ENCODE measurements at places on chromosomes 16 and 17.

DNA sequence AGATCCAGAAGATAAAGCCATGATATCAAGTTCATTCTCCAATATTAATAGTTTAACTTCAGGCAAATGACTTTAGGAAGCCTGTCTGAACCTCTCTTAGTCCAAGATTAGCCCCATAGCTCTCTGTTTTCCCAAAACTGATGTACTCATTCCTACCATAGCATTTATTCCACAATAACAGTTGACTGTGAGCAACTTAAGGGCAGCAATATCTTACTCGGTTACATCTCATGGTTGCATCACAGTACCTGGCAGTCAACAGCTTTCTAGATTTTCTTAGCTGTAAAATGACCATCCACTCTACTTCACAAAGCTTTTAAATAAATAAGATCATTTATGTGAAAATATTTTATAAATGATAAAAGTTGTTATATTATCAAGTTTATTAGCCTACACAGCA is 58.2 kb upstream of the STAC2 start:
- no peak for DNase-seq

DNA sequence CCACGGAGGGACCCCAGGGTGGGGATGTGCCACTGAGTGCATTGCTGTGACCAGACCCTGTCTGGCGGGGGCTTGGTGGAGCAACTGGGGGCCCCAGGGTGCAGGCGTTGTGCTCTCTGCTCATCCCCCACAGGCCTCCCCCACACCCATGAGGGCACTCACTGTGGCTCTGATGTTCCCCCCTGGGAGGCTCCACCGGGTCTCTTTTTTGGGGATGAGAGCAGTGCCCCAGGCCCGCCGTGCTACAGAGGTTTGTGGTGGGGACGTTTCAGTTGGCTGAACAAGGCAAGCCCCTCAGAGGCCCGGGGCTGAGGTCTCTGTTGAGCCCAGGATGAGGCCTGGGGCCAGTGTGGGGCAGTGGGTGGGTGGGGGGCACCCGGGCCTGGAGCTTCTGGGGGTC is 2.5 kb downstream of the CCDC78 start:
- no peak for DNase-seq

- DNase-seq: no peak
These were observed 22.8 kb downstream of the SPAG9 start for GRCh38 chr17:51097708-51098446.

DNA sequence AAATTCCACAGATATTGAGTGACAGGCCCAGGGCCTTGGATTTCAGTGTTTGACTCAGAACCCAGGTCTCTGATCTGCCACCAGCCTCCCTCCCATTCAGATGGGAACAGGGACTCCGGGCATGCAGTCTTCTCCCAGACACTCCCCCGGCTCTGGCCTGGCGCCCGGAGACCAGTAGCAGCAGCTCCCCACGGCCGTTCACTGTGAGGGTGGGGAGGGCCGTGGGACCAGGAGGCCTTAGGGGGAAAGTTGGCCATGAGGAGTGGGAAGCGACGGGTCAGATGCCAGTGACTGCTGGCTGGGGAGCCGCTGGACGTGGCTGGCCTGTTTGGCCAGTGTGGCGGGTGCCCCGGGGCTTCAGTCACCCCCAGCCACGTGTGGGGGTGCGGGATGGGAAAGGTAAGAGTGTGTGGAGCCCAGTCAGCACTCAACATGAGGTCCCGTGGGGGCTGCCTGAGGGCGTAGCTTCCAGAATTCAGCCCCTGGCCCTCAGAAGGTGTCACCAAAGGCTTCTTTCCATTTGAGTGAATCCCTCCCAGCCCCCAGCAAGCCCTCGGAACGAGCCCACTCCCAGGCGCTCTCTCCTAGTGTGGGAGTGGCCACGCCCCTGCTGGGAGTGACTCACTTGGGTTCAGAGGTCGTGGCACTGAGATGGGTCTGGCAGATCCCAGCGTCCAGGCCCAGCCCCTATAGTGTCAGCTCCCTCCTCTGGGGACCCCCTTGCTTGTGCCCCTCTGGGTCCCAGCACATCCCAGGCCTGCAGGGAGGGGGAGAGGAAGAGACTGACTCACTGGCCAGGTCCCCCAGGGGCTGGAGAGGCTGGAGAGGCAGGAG is 309.4 kb downstream of the SEC14L1 start:
- DNase-seq: no peak

Measured in stimulated activated CD4-positive, alpha-beta T cell treated with anti-CD3 and anti-CD28 coated beads, Interleukin-2, amount 100 ng/mL, for 48 hours (primary cell).